ENCODE measurements at places on chromosomes 6 and 20. TPM values are rescaled to one million over a fixed set of nuclear protein-coding genes. Genes with fewer than 3 reads are reported as not detected.

SRXN1 gene
- total RNA-seq = 80.8 TPM

C20orf141 gene
- total RNA-seq = not detected

RBBP9 gene
- total RNA-seq = 10.3 TPM

ADGRG6 gene
- total RNA-seq = 67.9 TPM

SLC12A5 gene
- total RNA-seq = 1.9 TPM

FAM83D gene
- 51.1 TPM for total RNA-seq

TMEM217 gene
- 0.98 TPM for total RNA-seq

PTGIS gene
- total RNA-seq = 0.25 TPM

OPN5 gene
- total RNA-seq = not detected

RSPO3 gene
- total RNA-seq = not detected

BFSP1 gene
- 8.8 TPM for total RNA-seq
